WTC11 (cell line): ENCODE measurements at places on chromosomes 2 and 18.
A peak's percentile ranks its signal among the peaks of the same experiment; 100 is the strongest.

GRCh38 chr18:6414723-6415417 is at the start of gene L3MBTL4:
TSS of gene L3MBTL4 (minus strand) at chr18:6414911. CDS start at chr18:6311625, 103,286 bp downstream.
- peak; percentile 36 for DNase-seq

DNA sequence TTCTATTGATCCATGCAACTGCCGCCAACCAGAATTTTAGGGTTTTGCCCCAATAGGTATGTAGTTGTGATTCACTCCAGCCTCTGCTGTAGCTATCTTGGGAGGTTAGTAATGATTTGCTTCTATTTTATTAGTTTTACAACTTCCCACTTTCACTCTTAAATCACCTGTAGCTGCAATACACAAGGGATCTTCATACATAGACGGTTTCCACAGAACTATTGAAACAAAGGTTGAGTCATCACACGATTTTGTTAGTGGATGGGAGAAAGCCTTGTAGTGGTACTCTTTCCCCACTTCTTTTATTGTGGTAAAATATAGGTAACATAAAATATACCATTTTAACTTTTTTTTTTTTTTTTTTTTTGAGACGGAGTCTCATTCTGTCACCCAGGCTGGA is 104.2 kb upstream of the SPRED2 start:
- DNase-seq, result no peak

DNA sequence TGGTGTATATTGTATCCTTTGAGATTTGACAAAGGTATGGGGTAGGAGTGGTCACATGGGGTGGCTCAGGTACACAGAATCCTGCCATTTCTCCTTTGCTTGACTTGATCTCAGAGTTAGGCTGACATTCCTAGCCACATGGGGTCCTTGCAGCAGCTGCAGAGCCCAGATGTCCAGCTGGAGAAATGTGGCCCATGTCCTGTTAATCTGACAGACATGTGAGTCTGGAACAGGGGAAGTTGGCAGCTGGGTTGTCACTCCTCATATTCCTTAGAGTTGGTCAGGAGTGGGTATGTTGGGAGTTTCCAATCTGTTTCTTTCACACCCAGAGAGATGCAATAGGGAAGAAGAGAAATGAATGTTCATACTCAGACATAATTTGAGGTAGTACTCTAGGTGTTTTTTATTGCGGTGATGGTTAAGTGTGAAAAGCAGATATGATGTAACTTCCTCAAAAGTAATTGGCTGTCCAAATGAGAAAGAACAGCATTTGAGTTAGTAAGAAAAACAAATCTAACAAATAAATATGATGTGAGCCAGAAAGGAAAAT is 402.6 kb upstream of the MEIS1 start:
- DNase-seq, result no peak

- DNase-seq, result no peak
Measured at GRCh38 chr2:235643680-235644511, 150.1 kb downstream of the AGAP1 start.

- DNase-seq, result no peak
Measured at GRCh38 chr2:241833101-241833663, 24.2 kb downstream of the NEU4 start.

DNA sequence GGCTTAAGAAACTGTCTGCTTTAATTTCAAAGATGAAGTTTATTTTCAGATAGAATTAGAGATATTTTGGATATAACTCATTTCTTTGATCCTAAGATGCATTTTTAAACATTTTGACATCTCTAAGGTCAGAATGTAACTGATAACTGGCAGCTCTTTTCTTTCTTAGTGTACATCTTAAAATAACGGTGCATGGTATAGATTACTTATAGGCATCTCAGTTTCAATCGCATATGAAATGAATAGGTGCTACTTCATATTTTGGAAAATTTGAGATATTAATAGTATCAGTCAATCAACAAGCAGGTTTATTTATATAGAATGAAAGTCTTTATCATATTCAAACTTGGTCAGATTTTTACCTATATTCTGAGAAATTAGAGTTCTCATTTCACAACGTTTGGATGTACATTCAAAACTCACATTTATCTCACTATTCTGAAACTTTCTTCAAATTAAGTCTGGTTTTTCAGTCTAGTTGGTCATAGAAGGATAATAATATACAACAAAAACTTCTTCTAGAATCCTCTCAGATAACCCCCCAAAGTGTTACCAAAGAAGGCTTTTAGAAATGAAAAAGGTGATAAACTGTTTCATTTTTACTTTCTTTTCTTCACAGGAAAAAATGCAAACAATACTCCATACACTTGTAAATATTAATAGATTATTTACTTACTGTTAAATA is 122.8 kb upstream of the WDSUB1 start:
- DNase-seq, result no peak

- DNase-seq, result no peak
Measured at GRCh38 chr2:158702740-158703139, 92.4 kb upstream of the DAPL1 start.

DNA sequence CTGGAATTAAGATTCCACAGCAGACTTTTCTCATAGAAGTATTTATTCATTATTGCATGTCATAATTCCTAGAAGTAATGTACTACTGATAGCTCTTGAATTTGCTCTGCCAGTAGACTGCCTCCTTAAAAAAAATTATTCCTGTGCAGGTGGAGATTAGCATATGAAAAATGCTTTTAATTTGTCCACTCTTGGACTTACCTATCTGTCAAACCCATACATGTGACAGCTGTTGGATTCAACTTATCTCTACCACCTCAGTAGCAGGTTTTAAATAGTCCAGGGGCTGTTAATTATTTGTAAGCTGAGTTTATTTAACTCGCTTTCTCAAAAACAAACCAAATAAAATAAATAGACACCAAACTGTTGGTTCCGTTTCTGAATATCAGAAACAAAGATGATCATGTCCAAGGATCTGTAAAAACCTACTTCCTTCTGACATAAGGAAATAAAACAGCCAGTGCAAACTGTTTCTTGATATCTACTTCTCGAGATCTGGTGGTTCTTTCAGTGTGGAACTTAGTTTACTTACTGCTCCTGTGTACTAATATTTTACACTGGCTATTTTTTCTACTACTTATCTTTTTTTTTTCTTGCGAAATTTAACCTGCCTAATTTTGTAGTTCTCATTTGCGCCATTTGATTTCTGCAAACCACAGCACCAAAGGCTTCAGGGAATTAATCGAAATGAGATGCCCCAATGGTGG is 44.2 kb downstream of the ZEB2 start:
- DNase-seq, result no peak

- DNase-seq, result no peak
Measured at GRCh38 chr2:215409331-215410127, 26.3 kb downstream of the FN1 start.

DNA sequence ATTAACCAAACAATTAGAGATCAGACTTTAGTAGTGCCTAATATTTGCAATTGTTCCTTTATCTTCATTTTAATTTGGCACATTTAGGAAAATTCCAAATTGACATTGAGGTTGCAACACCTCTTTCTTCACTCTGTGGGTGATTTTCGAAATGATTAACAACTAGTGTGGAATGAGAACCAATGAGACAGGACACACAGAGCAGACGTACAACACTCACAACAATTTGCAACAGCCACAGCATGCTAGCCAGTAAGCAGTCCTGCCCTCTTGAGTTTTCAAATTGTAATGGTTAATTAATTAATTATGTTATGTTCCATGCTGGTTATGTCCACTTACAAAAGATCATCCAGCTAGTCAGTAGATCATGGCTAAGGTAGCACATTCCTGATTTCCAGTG is 339.3 kb downstream of the LRP1B start:
- DNase-seq, result no peak

GRCh38 chr2:191311-192190 is 72.3 kb downstream of the SH3YL1 start:
- no peak for DNase-seq

- no peak for DNase-seq
Measured at GRCh38 chr2:119660343-119660658, 18.7 kb upstream of the TMEM177 start.

GRCh38 chr2:144439993-144440392 is 79.9 kb downstream of the ZEB2 start:
- DNase-seq, result no peak

DNA sequence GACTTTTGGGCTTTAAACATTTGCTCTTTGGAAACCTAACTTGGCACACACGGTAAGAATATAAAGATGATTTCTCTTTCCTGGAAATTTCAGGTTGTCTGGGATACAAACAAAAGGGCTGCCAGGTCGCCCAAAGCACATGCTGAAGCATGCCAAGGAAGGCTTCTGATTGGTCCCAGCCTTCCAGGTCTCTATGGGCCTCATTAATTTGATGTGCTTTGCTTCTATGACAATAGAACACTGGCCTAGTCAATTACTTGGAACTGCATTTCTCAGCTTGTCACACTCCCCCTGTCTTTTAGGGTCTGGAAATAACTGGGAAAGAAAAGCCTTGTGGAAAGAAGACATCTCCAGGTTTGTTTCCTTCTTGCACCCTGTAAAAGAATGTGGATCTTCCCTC is 228.9 kb downstream of the ADCYAP1 start:
- no peak for DNase-seq
